ENCODE measurements at places on chromosomes 11 and 22. TPM values are rescaled to one million over a fixed set of nuclear protein-coding genes. Genes with fewer than 3 reads are reported as not detected.

GALNT18 gene
- total RNA-seq, result 4.2 TPM

HOATZ gene
- not detected for total RNA-seq

PGA3 gene
- not detected for total RNA-seq

DNA sequence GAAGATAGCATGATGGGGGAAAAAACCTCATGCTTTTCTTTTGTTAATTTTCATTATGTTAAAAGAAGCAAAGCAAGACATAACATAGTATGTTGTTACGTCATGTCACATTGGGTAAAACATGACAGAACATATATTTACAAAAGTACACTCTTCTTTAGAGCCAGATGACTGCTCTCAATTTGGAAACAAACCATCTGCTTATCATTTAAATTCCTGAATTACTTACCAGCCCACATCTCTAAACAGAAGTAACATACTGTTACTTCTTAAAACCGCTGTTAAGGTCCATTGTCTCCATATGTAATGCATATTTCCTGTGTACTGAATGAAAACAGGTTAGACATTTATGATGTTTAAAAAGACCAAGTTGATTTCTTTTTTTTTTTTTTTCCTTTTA lies 100.0 kb downstream of the TMEM135 start:
- no peak for DNase-seq

DNA sequence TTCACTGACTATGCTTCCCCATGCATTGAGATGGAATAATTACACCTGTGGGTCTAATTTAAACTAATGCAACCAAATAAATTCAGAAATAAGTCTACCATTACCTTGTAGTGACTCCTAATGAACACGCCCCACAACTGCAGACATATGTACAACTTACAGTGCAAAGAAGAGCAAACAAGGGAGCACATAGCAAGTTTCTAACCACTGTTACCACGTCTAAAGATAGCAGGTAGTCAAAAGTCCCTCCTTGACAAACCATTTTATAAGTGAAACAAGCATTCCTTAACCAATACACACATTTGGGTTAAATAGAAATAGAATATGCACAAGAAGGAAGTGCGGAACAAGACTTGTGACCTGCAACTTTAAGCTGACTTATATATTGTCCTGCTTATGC lies 20.6 kb downstream of the PHF21A start:
- no peak for DNase-seq

- no peak for DNase-seq
Measured at GRCh38 chr11:19079643-19080440, 19.3 kb upstream of the MRGPRX2 start.

DNA sequence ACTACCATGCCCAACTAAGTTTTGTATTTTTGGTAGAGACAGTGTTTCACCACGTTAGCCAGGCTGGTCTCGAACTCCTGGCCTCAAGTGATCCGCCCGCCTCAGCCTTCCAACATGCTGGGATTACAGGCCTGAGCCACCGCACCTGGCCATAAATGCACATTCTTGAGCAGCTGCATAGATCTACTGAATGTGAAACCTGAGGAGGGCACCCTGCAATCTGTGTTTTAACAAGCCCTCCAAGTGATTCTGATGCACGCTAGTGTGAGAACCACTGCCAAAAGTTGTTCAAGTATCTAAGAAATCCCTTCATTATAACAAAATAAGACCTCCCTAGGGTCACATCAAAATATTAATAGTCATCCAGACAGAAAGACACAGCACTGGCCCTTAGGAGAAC lies 89.3 kb downstream of the RDX start:
- no peak for DNase-seq

GRCh38 chr11:111530091-111530490 lies 10.4 kb upstream of the LAYN start:
- DNase-seq, result no peak

GRCh38 chr22:37996515-37997246 lies 12.3 kb upstream of the SOX10 start:
- no peak for DNase-seq

DNA sequence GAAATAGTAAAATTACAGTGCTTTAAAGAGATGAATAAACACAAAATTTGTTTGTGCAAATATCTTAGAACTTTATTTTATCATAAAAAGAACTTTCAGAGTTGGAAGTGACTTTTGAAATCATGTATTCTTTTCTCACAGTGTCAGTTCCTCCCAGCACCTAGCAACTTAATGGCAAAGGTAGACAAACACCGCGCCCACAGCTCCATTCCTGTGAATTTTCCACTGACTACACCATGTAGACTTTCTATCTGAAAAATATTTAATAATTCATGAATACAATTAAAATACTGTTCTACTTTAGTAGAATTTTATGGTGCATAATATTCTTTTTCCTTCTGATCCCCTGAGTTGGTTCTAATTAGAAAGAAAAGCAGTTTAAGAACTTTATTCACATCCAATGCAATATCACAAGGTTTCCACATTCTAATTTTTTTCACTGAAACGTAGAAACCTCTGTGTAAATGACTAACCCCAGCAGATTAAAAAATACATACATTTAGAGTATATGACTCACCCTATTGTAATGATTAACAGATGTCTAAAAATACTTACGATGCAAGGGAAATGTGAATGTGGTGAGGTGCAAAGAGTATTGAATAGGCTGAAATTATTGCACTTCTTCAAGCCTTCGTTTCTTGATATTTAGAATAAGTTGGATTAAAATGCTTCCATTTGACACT lies 218.2 kb upstream of the CCDC179 start:
- no peak for DNase-seq

GRCh38 chr22:26174280-26174679 lies 5.0 kb downstream of the SEZ6L start:
- DNase-seq, result no peak

DNA sequence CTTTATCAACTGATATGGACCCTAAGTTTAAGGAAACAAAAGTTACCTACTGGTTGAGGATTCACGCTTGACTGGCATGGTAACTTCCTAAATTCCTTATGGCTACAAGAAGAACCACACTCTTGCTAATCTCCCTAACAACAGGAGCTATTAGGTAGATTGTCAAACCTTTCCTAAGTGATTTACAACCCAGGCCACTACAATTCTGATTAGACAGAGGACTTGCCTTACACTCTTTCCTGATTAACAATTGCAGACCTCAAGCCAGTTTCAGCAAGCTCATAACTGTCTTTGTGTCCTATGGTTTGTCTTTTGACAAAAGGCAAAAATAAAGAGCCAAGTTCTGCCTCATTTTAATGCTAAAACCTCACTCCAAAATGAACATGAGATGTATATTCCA lies 16.3 kb downstream of the OR52K2 start:
- no peak for DNase-seq

GRCh38 chr22:33883561-33883960 lies 36.7 kb downstream of the LARGE1 start:
- no peak for DNase-seq

PLEKHA7 gene
- total RNA-seq, result 23.9 TPM

DNA sequence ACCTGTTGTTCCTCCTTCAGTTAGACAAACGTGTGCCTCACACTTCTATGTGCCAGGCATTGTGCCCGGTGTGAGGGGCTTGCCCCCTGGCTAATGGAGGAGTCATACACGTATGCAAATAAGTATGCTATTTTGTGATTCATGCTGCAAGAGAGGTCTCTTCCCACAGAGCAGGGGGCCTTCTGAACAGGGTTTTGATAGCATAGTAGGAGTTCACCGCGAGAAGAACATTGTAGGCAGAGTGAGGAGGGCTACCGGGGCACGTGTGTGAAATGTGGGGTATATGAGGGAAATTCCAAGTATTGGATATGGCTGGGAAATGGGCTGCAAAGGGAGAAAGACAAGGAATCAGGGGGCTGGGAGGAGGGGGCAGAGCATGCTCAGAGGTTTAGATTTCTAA lies 84.5 kb downstream of the NECTIN1 start:
- no peak for DNase-seq

GRCh38 chr11:12573707-12574485 lies 100.3 kb upstream of the TEAD1 start:
- no peak for DNase-seq

MIOX gene
- total RNA-seq, result 0.66 TPM

DNA sequence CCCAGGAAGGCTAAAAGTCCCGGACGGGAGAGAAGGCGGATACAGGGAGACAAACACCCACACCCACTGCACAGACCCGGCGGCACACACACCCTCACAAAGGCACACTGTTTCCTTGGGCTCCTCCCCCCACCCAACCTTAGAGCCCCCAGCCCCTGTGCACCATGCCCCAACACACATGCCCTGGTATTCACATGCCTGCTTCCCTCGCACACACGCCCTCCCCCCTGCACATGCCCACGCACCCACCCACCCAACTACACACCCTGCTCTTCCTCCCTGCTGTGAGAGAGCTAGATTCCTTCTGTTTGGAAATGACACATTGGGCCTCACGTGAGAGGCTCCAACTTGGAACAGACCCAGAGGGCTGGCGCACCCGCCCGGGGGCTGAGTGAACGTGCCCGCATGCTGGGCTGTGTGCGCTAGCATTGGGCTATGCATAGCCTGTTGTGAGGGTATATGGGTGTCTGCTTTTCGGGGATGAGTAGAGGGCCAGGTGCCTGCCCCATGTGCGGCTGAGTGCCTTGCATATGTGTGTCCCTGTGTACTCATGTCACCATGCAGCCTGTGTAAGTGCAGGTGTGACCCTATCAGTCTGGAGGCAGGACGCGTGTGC lies 518 bp upstream of the CHRM1 start:
- no peak for DNase-seq

DNA sequence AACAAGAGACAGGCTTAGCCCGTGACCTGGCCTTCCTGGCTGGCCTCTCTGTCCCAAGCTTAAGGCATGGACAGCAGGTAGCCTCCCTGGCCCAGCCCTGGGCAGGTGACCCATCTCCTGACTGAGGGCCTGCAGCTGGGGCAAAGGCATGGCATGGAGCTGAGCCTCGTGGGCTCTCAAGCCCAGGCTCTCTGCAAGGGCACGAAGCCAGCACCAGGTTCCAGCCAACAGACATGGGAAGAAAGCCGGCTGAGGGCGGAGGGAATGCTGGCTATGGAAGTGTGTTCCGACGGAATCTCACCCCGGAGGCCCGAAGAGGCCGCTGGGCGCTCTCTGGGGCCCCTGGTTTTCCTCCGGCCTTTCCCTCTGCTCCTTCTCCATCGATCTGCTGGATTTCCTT lies 12.9 kb downstream of the DNAL4 start:
- DNase-seq, result no peak

- DNase-seq, result no peak
Measured at GRCh38 chr11:14669958-14670357, 26.4 kb downstream of the PDE3B start.

GRCh38 chr11:119709638-119710346 lies 19.2 kb downstream of the NECTIN1 start:
- DNase-seq, result no peak

SAA1 gene
- total RNA-seq, result not detected

MN1 gene
- 49.6 TPM for total RNA-seq

- no peak for DNase-seq
Measured at GRCh38 chr22:43502306-43502874, 90.6 kb downstream of the MPPED1 start.

DNA sequence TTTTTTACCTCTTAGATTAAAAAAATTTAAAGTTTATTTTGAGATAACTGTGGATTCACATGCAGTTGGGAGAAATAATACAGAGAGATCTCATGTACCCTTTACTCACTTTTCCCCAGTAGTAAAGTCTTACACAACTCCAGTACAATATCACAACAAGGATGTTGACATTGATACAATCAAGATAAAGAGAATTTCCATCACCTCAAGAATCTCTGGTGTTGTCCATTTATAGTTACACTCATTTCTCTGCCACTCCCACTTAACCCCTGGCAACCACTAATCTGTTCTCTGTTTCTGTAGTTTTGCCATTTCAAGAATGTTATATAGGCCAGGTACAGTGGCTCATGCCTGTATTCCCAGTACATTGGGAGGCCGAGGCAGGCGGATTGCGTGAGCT lies 10.5 kb upstream of the ZBED5 start:
- DNase-seq, result no peak

DNA sequence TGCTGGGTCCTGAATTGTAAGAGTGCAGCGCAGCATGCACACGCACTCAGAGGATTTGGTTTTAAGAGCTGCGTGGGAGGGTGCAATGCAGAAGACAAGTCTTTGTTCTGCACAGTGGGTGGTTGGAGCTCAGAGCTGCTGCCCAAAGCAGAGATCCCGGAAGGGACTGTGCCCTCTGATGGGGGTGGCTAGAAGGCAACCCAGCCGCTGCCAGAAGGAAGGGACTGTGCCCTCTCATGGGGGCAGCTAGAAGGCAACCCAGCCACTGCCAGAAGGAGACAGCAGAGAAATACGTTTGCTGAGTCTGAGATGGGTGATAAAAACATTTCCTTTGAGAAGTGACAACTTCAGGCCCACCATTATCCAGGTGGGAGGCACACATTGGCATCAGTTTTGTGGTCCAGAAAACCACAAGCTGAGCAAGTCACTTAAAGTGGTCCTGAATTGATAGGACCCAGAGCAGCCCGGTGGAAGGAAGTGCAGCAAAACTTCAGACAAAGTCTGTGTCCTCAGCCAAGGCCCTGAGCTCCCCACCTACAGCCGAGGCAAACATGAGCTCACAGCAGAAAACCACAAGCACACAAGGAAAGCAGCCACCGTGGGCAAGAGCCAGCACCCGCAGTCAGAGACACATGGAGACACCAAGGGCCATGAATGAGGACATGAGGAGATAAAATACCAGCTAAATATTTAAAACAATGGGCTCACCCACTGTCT lies 4.3 kb downstream of the KRTAP5-6 start:
- no peak for DNase-seq

- DNase-seq, result no peak
Measured at GRCh38 chr22:36397131-36398093, 9.6 kb upstream of the MYH9 start.

GRCh38 chr11:1547467-1548098 lies 24.5 kb downstream of the DUSP8 start:
- no peak for DNase-seq

CD3D gene
- not detected for total RNA-seq

TENM4 gene
- 177 TPM for total RNA-seq

GRCh38 chr11:65338676-65339075 lies 5.0 kb downstream of the DPF2 start:
- no peak for DNase-seq

- no peak for DNase-seq
Measured at GRCh38 chr22:43129426-43130425, 13.5 kb downstream of the MCAT start.

DNA sequence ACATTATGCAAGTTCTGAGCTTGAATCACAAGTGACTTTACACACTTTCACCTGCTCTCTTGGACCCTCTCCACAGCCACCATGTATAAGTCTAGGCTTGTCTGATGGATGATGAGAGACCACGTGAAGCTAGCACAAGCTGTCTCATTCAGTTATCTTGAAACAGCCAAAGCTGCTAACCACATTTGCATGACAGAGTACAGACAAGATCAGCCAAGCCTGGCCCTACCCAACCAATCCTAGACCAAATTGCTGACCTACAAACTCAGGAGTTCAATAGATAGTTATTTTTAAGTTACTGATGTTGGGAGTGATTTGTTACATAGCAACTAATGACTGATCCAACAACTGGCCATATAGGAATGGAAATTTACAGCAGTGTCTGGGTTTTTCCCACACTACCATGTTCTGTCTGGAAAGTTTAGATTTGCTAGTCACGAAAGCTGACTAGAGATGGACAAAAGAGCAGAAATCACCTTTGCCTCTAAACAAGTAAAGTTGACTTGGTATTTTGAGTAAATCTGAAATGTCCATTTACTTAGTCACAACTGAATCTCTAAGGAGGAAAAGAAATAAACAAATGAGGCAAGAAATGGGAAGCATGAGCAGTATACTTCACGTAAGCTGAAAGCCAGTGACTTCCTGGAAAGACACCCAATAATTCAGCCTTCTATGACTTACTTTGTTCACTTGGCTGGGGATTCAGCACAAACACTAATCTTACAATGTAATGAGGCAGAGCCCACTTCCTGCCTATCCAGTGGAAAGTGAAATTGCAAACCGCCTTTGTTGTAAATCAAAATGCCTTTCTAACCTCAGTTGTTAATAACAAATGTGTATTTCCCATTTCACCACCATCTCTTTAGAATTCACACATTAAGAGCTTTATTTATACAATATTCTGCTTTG lies 101.7 kb downstream of the FAM181B start:
- DNase-seq, result no peak
